Activated naive CD4-positive, alpha-beta T cell treated with anti-CD3 and anti-CD28 coated beads, Interleukin-2, amount 50 U/mL, for 16 hours (primary cell): ENCODE measurements at places on chromosomes 5 and 9.

DNA sequence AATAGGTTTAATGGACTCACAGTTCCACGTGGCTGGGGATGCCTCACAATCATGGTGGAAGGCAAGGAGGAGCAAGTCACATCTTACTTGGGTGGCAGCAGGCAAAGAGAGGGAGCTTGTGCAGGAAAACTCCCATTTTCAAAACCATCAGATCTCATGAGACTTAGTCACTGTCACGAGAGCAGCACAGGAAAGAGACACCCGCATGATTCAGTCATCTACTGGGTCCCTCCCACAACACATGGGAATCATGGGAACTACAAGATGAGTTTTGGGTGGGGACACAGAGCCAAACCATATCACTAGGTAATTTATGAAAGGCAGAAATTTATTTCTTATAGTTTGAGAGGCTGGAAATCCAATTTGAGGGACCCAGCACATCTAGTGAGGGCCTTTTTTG lies 40.0 kb downstream of the MTREX start:
- no peak for DNase-seq

GRCh38 chr9:131625790-131626670 lies 80.7 kb downstream of the PRRT1B start:
- no peak for DNase-seq

- DNase-seq = no peak
Observed at GRCh38 chr9:80185112-80185738, 613.5 kb downstream of the TLE4 start.

DNA sequence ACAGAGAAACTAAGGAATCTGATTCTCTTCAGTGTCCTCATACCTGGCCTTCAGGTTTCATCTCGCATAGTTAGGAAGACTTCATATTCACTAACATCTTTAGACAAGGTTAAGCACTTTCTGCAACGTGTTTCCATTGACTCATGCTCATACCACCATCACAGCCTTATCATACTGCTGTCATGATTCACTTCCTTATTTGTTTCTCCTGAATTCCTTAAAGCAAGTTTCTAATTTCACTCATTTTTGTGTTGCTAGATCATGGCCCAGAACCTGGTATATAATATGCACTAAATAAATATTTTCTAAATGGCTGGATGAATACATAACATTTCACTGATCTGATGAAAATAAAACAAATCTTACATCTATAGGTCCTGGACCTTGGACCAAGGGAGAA lies 472.9 kb downstream of the PRELID2 start:
- no peak for DNase-seq

DNA sequence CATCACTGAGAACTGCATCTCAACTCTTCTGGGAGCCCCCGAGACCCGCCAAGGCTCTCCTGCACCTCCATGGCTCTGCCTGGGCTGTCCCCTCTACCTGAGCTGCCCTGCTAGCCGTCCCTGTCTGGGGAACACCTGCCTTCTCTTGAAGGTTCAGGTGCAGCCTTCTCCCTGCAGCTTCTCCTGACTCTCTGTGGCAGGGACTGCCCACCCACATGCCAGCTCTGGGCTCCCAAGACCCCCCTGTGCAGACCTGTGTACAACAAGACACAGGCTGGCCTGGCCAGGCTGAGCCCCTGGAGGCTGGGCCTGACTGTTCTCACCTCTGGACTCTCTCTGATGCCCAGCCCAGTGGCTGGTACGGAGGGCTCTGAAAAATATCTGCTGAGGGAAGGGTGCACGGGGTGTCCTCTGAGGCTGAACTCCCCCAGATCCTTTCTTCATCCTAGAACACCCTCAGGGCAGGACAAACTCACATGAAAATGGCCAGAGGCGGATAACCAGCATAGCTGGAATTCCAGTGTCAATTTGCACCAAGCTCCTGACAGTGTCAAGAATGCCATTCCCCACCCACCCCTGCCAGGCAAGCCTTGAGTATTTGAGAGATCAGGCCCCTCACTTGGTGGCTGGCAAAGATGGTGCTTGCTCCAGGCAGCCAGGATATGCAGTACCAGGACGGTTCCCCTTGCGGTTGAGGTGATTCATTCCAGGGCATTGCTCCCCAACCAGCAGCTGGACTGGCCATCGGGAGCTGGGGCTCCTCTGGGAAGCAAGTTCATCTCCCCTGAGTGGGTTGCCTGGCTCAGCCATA lies 40.9 kb upstream of the SLC25A51 start:
- no peak for DNase-seq

DNA sequence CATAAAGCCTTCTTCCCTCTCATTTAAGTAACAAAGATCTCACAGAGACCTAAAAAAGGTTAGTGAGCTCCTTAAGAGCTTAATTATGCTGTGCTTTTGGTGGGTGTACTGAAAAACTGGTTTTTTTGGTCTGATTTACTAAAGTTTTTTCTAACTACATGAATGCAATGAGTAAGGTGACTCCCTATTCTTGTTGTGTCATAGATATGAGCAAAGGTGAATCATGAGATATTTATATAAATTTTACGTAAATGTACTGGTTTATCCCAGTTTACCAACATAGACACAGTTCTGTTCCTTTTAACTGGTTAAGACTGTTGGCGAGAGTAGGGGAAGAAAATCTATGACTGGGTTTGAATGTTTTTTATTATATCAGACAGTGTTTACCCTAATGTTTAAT lies 250.5 kb downstream of the NR2F1-AS1 start:
- no peak for DNase-seq

DNA sequence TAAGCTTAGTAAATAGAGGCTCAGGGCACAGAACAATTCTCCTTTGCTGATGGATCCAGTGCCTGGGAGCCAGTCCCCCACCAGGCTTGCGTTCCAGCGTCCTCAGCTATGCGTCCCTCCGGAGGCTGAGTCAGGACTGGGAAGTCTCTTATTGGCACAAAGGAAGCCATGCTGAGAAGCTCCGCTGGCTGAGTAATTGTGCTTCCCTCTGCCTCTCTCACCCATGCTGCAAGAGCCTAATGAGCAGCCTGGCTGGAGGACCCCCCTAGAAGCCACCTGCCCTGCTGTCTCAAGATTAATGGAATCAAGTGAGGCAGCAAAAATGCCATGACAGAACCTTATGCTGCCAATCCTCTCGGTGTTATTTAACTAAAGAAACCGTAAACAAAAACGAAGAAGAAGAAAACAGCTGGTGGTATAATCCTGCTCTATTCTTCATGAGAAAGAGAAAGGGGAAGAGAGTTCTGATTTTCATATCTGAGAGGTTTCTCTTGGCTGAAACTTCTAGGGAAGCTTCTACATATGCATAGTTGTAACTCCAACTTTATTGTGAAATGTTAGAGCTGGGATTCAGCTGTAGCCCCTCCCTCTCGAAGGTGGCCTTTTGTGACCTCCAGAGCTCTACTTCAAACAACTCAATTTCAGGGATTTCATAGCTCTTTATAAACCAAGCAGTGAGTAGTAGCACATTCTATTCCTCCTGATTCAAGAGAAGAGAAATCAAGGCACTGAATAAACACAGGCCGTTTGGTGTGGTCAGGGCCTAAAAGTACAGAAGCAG lies 185.4 kb upstream of the SEMA6A start:
- DNase-seq = no peak

- no peak for DNase-seq
Observed at GRCh38 chr9:98886691-98887229, 56.9 kb upstream of the COL15A1 start.

GRCh38 chr9:117725426-117725887 lies 21.3 kb downstream of the TLR4 start:
- DNase-seq = no peak

DNA sequence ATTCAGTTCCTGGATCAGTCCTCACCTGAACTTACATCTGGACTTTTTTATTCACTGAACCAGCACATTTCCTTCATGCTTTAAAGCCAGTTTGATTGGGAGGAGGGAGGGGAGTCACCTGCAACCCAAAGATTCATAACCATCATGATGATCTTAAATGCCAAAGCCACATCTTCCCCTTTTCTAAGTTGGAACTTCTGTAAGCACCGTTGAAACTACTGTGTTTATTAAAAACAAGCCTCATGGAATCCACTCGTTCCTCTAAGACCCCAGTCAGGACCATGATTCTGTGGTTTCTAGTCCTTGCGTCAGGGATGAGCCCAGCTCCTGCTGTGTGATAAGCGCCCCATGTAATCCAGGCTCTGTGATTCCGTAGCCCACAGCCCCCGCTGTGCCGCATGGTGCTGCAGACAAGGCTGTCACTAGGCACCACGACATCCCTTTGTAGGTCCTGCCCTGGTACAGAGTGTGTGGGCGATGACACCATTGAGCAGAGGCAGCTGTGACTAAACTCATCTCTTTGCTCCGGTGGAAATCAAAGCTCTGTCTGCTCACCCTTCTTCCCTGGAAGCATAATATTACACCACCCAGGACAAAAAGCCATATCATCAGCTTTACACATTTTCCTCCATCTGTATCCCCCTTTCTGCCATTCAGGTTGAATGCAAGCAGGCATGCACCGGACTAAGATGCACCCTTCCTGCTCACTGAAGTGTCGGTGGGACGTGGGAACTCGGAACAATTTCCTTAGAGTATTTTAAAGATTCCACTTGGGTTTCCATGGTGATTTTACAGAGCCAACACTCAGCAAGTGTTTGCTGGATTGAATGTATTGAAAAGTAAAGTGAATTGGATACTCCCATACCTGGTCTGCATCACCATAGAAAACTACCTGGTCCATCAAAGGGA lies 132.0 kb upstream of the FSTL4 start:
- DNase-seq = no peak

DNA sequence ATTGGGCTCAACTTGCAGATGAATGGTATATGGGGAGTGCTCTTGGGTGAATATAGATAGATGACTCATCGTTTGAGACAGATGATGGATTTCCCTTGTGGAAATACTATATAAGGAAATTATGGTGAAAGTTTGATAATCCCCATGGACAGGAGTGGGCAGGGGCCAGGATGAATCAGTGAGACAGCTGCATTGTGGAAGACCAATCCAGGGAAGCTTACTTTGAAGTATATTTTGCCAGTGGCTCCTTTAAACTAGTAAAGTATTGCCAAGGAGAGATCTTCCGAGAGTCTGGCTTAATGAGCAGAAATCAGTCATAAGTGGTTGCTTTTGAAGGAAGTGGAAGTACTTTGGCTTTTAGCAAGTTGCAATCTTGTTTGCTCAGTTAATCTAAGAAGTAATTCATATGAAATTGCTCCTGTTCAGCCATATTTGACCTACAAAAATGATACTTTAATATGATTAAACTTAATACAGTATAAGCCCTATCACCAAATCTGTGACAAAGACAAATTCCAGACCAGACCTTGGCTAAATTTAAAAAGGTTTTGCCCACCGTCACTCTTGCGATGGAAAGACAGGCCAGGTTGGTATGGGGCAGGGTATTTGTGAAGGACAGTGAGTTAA lies 9.3 kb upstream of the TNC start:
- DNase-seq = no peak

GRCh38 chr9:118563677-118564076 lies 805.6 kb downstream of the BRINP1 start:
- DNase-seq = no peak

DNA sequence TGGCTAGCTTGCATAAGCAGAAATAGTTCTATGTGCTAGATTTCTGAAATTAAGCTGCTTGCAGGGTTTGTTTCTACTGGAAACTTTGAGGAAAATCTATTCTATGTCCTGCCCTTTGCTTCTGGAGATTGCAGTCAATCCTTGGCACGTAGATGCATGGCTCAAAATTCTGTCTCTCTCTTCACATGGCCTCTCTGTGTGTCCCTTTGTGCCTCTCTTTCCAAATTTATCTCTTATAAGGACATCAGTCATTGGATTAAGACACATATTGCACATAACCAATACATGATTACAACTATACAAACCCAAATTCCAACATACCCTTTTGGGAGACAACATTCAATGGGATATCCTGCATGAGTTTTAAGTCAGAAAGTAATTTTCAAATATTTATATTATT lies 744.3 kb upstream of the CTNND2 start:
- DNase-seq = no peak

DNA sequence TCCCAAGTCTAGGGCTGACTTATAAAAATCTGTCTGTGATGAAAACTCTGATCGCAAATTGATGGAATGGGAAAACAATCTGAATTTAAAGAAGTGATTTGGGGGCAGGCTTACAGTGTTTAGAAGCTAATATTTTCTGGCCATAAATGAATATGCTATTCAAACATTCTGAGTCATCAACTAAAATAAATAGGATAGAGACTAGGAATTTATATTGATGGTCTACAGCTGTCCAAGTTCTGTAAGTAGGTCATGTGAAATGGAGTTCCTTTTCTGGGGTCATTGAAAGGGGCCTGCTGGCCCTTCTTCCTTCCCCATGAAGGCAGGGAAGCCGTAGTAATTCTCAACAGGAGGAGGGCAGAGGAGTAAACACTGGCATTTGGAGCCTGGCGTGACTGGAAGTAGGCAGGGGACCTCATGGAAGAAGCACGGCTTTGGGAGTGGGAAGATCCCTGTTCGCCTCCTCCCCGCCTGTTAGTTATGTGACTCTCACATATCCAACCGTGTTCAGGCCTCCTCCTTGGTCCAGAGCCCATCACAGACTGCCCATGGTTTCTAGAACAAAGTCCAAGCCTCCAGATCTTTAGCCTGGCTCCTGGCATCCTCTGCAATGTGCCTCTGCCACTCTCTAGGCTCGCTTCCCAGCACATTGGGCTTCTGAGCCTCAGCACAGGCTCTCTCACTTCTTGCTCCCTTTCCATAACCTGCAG lies 31.7 kb downstream of the ALG2 start:
- no peak for DNase-seq

DNA sequence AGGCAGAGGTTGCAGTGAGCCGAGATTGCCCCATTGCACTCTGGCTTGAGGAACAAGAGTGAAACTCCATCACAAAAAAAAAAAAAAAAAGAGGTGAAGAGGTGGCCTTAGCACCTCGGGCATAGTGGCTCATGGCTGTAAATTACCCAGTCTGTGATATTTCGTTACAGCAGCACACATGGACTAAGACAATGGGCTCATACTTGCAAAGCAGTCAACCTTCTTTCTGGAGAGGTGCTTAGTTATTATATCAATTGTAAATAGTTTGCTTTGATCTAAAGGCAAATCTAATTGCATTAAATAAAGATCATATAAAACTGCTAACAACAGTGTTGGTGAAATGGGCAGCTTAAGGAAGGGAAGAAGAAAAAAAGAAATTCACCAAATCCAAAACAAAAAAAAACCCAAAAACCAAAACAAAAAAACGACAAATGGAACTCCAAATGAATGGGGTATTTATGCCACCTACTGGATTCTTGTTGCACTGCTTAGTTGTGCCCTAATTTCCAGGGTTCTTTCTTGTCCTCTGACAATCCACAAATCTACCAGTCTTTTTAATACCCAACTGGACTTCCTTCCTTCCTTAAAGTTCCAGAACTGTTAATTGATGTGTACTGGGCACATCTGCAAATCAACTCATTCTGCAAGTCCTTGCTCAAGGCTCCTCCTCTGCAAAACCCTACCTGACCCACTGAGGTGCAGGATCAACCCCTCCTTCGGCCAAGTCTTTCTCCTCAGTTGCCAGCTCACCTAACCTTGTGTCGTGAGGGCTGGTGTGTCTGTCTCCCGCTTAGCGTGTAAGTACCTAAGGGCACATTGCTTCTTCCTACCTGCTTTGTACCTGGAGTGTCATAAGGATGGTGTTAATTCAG lies 35.0 kb upstream of the DMRT1 start:
- DNase-seq = no peak

GRCh38 chr9:95729669-95730368 lies 145.7 kb upstream of the ERCC6L2 start:
- DNase-seq = no peak

GRCh38 chr9:34378376-34379060 lies 1.8 kb upstream of the MYORG start:
- DNase-seq = no peak
